ENCODE measurements at places on chromosomes 1 and 21.

DNA sequence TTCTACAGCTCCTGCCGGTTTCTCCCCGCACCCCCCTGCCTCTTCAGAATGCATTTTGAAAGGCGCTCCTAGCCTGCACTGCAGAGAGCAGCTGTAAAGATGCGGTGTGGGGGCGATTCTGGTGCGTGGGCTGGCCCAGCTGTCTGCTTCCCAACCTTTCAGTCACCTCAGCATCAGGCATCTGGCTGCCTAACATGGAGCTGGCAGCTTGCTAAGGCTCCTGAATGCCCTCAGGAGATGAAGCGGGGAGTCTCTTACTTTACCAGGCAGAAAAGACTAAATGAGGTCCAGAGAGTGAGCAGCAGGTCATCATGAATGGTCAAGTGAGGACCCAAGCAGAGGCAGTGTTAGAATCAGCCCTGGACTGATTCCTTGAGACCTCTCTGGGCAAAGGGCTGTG, 8.7 kb downstream of the IER5 start:
- DNase-seq: no peak

DNA sequence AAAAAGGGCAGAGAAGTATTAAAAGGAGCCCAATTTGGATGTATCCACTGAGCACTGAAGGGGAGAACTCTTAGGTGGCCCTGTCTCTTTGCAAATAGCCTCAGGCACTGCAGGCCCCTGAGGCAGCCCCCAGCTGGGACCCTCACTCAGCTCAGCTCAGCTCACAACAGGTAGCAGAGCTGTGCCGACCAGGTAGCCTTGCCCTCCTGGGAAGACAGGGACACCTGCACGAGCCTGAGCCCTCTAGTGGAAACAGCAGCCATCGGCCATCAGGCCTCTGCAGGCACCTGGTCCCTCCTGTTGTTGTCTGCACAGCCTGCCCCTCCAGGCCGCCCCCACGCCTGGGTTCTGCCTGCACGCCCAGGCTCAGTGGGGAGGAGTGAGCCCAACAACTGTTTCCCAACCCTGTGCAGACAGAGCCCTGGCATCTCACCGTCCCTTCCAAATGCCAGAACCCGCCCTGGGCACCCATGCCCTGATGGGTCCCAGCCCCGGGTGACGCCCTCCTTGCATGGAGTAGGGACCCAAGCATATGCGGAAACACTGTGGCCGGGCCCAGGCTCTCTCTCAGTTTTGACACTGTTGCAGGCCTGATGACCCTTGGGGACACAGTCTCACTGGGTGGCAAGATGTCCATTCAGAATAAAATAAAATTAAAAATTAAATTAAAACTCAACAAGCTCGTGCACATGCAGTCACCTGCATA, 60.0 kb upstream of the AJAP1 start:
- DNase-seq: no peak

DNA sequence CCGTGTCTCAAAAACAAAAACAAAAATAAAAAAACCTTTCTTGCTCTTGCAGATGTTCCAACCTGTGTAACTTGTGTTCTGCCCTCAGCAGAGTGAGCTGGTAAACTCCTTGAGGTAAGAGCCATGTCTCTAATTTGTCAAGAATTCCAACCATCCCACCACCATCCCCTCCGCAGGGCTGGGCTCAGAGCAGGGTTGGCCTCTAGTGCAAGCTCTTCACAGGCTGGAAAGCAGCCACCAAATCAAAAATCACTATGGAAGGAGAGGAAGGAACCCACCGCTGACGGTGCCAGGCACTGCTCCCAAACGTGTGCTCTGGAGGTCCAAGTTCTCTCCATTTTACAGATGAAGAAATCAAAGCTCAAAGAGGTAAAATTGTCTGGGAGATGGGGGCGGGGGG, 9.4 kb downstream of the PLEKHA6 start:
- no peak for DNase-seq

- DNase-seq: no peak
Observed at GRCh38 chr1:228838717-228839500, 103.6 kb downstream of the RHOU start.

DNA sequence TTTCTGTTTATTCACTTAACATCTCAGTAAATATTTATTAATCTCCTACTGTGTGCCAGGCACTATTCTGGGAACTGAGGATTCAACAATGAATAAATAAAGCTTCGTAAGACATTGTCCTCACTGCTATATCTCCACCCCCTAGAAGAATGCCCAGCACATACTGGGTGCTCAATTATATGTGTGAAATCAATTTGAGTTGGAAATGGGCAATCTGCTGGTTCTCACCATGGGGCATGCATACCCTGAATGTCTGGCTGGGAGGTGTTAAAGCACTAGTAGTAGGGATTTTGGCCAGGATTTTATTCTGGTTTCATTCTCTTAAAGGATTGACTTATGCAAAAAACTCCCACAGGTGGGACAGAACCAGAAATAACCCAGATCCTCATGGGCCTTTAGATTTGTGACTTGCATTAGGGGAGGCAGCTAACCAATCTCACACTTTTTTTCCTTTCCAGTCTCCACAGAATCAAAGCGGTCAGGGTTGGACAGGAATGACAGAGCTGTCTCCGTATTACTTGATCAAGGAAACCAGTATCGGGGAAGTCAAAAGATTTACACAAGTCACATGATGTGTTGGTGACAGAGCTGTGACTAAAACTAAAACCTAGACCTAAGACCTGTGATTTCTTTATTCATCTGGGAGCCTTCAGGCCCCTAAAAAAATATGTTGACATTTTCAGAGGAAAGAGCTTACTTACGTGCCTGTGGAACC, 12.8 kb downstream of the GFI1 start:
- DNase-seq: no peak

- DNase-seq: peak; percentile 65
Observed at GRCh38 chr1:156797212-156797871, 19.3 kb downstream of the SH2D2A start.

DNA sequence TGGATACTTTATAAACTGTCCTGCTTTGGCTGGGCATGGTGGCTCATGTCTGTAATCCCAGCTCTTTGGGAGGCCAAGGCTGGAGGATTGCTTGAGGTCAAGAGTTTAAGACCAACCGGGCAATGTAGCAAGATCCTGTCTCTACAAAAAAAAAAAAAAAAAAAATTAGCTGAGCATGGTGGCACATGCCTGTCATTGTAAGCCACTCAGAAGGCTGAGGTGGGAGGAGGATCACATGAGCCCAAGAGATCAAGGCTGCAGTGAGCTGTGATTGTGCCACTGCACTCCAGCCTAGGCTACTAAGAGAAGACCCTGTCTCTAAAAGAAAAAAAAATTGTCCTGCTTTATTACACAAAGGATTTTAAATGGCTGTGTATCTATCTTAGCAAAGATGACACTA, 95.2 kb downstream of the LBR start:
- DNase-seq: no peak

GRCh38 chr1:240287722-240288121, 196.0 kb downstream of the FMN2 start:
- DNase-seq: no peak

- DNase-seq: peak; percentile 60
Observed at GRCh38 chr1:39788758-39789570, at the start of gene BMP8B. TSS of gene BMP8B (minus strand) at chr1:39788865. CDS start at chr1:39788485, 380 bp downstream.

DNA sequence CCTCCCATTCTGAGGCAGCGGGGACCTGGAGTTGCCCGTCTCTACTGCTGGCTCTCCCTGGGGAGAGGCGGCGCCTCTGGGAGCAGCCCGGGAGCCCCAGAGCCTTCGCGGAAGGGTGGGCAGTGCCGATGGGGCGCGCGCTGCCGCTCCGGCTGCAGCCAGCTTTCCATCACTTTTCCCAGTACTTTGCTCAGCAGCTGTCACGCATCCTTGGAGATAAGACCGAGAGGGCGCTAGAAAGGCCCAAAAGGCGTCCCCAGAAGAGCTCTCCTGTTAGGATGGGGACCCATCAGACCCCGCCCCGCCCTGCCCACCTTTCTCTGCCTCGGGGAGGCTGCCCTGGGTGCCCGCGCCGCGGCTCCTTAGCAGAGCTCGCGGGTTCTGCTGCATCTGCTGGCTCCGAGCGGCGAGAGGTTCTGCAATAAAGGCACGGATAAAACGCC, 534 bp downstream of the KCNH1 start:
- DNase-seq: peak; percentile 29

GRCh38 chr1:61337037-61337436, 254.7 kb downstream of the NFIA start:
- DNase-seq: no peak

GRCh38 chr1:228095938-228096337, 7.2 kb downstream of the C1orf35 start:
- no peak for DNase-seq

- DNase-seq: no peak
Observed at GRCh38 chr1:101451888-101452287, 215.1 kb downstream of the S1PR1 start.

GRCh38 chr1:25999041-25999800, 1.4 kb upstream of the PAFAH2 start:
- no peak for DNase-seq

DNA sequence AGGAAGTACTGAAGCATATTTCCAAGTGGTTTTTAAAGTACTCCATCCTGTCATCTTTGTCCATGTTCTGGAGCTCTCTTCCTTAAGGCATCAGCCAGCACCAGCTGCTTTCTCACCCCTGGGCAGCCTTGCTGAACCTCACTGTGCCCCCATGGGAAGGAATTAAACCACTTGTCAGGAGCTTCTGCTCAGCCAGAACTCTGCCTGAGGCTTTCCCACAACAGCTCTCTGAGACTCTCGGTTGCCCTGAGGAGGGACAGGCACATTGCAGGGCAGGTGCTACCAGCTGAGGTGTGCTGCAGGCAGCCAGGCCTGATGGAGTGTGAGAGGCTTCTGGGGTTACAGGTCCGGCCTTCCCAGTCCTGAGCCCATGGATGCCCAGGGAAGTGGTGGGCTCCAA, 30.9 kb downstream of the FAM163A start:
- no peak for DNase-seq

- DNase-seq: peak; percentile 82
Observed at GRCh38 chr1:111515291-111516004, 12.0 kb upstream of the ADORA3 start.

DNA sequence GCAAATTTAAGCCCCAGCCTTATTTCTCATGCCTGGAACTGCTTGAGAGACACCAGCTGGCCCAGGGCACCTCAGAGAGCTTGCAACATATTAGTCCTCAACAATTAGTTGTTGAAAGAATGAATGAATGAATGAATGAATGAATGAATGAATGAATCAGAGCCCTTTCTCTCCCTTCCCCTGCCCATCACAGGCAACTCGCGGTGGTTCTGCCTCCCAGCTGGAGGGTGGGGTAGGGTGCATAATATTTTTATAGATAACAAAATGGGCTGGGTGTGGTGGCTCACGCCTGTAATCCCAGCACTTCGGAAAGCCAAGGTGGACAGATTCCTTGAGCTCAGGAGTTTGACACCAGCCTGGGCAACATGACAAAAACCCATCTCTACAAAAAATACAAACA, 110.1 kb downstream of the CCDC185 start:
- DNase-seq: no peak

GRCh38 chr1:12524266-12524665, 93.7 kb downstream of the DHRS3 start:
- no peak for DNase-seq

DNA sequence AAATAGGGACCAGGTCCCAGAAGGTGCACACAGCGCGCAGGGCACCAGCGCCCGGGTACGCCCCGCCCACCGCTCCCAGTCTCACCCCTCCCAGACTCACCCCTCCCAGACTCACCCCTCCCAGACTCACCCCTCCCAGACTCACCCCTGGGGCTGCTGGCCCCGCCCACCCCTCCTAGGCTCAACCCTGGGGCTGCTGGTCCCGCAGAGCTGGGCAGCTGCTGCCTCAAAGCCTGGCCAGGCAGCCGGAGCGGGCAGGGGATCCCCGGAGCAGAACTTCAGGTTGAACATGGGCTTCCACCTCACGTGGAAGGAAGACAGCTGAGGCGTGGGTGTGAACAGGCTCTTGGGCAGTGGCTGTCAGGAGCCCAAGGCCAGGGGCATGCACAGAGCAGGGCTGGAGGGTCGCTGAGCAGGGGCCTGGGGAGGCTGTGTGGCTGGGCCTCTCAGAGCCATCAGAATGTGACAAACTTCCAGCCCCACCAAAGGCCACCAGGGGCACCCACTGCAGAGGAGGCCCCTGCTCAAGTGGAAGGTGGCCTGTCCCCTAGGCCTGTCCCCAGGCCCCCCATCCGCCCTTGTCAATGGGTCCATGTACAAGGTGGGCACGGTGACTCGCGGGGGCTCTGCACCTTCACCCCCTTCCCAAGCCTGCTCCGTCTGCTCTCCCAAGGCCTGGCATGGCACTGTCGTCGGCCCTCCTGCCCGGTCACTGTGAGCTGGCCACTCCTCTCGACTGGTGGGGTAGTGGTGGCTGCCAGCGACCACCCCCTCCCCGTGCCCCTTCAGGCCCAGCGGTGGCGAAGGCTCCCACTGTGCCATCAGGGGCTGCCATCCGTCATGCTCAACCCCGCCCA, 20.4 kb upstream of the SUMO3 start:
- no peak for DNase-seq

GRCh38 chr1:183070923-183071618, 47.9 kb downstream of the LAMC1 start:
- DNase-seq: peak; percentile 67

GRCh38 chr1:54336116-54336515, 70.1 kb downstream of the SSBP3 start:
- DNase-seq: no peak

DNA sequence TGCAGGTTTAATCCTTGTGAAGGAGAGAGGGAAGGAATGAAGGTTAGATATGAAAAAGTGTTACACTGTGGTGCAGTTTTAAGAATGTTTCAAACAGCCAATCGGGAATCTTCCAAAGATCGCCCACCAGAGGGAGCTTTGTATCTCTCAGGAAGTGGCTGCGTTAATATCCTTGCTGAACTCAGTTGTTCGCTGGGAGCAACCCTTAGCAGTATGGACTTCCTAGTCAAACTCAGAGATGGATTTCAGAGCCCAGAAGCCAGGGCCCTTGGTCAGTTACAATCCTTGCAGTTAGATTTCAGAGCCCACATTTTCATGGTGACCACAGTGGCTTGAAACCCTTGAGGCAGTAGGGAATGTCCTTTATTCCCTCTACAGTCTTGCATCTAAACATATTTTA, 136.2 kb downstream of the NTNG1 start:
- DNase-seq: peak; percentile 66

GRCh38 chr1:47411436-47411835, 4.6 kb upstream of the FOXE3 start:
- peak; percentile 53 for DNase-seq

DNA sequence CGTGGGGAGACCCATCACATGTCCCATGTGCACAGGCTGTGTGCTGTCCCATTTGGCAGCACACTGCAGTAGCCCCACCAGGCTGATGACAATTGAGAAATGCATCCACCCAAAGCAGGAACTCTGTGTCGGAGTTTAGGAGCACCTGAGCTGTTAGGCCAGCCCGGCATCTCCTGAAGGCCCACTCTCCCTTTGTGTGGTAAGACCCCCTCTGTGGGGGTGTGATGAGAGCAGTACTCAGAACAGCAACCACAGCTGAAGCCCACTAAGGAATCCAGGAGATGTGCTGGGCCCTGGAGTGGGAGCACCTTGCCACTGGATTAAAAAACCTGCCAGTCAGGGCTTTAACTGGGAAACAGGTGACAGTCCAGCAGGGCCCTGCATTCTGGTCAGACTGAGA, 37.2 kb downstream of the FCRL5 start:
- no peak for DNase-seq

GRCh38 chr1:111214884-111215283, 12.6 kb upstream of the CHI3L2 start:
- no peak for DNase-seq

- no peak for DNase-seq
Observed at GRCh38 chr21:38202811-38203210, 54.0 kb upstream of the KCNJ15 start.

Data from AG20443 (cell line).